Brain (organoid and tissue), 16 donors: ENCODE measurements at places on chromosomes 7 and 10.

- no peak for DNase-seq
Measured at GRCh38 chr10:106446920-106447319, 717.6 kb downstream of the SORCS1 start.

- no peak for DNase-seq
Measured at GRCh38 chr10:47400786-47401185, 16.7 kb upstream of the ZNF488 start.

GRCh38 chr7:82057476-82057875 is 287.6 kb upstream of the HGF start:
- DNase-seq = no peak

GRCh38 chr7:112097524-112097923 is 108.7 kb downstream of the DOCK4 start:
- no peak for DNase-seq

DNA sequence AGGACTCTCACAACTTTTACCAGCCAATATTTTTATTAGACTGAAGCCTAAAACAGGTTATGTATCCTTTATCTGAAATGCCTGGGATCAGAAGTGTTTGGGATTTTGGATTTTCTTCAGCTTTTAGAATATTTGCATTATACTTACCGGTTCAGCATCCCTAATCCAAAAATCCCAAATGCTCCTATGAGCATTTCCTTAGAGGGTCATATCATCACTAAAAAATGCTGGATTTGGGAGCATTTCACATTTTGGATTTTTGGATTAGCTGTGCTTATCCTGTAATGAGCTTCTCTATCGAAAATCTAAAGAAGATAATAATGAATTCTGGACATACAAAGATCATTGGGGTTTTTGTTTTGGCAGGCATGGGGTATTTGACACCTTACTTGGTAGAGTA is 53.0 kb downstream of the RALA start:
- no peak for DNase-seq

DNA sequence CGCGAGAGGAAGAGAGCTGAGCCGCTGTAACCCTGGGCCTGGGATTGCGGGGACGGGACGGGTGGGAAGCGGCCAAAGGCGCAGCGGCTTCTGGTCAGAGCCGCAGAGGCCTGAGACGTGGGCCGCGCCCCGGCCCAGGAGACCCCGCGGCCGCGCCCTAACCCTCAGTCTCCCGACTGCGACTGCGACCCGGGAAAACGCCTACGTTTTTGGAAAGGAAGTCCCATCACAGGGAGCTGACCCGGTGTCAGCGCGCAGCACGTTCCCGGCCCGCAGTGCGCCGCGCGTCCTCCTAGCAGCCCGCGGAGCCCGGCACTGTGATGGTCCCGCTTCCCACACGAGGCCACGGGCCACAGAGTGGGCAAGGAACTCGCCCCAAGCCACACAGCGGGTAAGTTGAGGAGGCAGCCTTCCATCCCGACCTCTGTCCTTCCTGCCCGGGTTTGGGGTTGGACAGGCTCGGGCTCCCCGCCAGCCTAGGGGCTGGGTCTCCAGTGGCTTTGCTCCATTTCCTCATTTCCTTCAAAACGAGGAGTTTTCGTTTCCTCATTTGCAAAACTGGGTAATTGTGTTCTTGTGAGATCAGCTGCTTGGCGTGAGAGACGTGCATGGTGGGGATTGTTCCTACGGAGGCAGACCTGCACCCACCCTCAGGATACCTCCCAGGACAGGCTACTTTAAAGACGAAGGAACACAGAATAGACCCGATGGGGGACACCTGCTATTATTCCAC is 1.2 kb downstream of the GPNMB start:
- DNase-seq = no peak

- DNase-seq = no peak
Measured at GRCh38 chr10:128140425-128140824, 14.2 kb upstream of the MKI67 start.

GRCh38 chr10:69202332-69202731 is 17.8 kb upstream of the HKDC1 start:
- no peak for DNase-seq

- peak; percentile 24 for DNase-seq
Measured at GRCh38 chr7:101728128-101728527, 89.3 kb upstream of the CUX1 start.

- no peak for DNase-seq
Measured at GRCh38 chr7:779480-779879, 52.4 kb upstream of the PRKAR1B start.

- peak; percentile 90 for DNase-seq
Measured at GRCh38 chr10:98467506-98468318, 21.0 kb upstream of the HPS1 start.

DNA sequence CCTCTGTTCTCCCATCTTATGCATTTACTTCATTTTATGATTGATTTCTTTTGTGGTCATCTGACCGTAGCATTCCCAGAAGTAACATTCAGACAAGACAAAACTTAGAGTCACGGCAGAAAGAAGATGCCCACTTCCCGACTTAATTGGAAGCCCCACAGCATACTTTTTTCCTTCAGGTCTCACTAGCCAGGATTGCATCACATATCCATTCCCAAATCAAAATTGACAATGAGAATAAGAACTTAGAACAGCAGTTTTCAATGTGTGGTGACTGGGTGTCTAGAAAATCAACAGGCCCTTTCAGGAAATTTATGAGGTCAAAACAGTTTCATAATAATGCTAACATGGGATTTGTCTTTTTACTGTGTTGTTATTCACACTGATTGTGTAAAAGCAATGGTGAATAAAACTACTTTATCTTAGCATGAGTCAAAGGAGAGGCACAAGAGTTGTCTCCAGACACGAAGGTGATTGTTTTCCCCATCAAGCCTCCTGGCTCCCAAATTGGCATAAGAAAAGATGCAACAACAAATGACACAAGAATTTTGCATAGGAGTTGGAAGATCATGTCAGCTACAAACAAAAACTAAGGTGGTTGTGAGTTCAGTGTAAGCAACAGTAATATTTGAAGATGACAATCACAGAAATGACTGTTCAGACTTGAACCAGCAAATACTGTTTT is 493.9 kb downstream of the HTR7 start:
- no peak for DNase-seq

GRCh38 chr7:517774-518629 is 1.6 kb downstream of the PDGFA start:
- DNase-seq = peak; percentile 69
